ENCODE measurements at places on chromosomes 7 and 10.
A peak's percentile ranks its signal among the peaks of the same experiment; 100 is the strongest.

DNA sequence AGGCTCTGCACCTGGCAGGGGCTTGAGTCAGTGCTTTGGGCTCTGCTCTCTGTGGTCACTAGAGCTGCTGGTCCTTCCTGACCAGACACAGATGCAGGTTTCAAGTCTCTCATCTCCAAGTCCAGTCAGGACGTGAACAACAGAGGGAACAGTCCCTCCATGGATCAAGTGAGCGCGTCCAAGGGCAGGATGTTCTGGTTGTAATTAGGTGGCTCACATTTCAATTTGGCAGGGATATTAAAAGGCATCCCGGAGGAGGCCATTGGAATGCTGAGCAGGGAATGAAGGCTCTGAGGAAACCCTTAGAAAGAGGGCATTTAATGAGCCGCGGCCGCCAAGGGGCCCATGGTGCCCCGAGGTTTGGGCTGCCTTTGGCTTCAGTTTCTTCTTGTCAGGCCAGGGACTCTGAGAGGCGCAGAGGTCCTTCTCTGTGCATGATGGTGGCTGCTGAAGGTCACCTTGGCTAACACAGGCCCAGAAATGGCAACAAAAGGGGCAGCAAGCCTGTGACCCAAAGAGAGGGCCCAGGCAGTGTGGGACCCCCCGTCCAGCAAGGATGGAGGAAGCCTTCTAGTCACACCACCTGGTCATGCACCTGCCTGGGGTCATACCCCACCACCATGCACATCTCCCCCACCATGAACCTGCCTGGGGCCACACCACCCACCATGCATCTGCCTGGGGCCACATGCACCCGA is 30.7 kb upstream of the INPP5A start:
- DNase-seq: no peak

- DNase-seq: peak; percentile 38
These were observed 8.4 kb downstream of the OSBPL3 start for GRCh38 chr7:24971333-24972165.

DNA sequence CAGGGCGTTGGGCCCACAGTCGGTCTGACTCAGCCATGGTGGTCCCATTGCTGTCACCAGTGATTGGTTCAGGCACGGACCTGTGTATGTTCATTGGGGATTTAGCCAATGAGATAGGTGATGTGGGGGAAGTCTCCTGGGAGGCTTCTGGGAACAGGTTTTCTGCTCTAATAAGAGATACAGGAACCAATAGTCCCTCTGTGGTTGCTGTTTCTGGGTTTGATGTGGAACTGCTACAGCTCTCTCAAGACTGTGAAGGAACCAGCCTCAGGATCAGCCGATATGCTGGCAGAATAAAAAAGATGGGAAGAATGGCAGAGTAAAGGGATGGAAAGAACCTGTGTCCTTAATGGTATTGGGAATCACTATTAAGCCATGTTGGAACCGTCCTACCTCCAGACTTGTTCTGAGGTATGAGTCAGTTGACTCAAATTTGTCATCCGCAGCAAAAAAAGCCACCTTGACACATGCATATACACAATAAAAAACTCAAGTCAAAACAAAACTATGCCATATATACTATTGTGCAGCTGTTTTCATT is 70.6 kb downstream of the MCMBP start:
- DNase-seq: no peak

GRCh38 chr7:69683002-69683401 is 84.7 kb downstream of the AUTS2 start:
- no peak for DNase-seq

GRCh38 chr10:16193241-16193640 is 243.6 kb upstream of the PTER start:
- no peak for DNase-seq

- DNase-seq: no peak
These were observed 48.6 kb downstream of the EXOC4 start for GRCh38 chr7:133301444-133301843.

DNA sequence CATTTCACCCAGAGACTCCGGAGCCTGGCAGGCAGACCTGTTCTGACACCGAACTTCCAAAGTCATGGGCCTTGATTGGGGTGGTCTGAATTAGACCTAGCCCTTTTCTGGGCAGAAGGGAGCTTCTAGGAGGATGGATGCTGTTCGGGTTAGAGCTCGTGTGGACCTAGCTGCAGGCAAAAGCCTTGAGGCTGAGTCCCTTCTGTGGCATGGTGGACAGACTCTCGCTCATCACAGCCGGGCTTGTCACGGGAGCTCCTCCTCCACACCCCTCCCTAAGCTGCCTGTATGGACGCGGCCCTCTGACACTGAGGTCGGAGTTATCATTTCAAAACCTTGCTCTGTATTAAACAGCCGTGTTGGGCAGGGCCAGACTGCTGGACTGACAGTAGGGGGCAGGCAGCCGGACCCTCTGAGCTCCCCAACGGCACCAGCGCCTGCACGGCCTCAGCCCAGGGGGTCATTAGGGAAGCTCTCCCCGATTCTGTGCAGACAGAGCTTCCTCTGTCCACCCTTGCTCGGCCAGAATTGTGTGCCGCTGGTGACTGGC is 2.2 kb downstream of the IRF5 start:
- peak; percentile 76 for DNase-seq

- no peak for DNase-seq
These were observed 70.8 kb downstream of the GRK5 start for GRCh38 chr10:119278126-119278709.

DNA sequence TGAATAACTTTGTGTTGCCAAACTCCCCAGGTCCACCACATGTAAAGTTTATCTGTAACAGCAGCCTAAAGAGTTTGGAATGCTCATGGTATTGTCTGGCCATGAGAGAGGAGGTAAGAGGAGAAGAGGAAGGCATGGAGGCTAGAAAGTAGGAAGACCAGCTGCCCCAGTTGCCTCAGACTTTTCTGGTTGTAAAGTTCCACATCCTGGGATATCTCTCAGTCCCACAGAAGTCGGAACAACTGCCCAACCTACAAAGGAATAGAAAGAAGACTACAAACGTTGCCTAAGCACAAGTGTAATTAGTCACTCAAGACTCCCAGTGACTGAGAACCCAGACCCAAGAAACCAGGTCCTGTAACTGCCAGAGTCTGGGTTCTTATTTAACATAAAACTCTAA is 47.3 kb downstream of the CREB3L2 start:
- DNase-seq: no peak

DNA sequence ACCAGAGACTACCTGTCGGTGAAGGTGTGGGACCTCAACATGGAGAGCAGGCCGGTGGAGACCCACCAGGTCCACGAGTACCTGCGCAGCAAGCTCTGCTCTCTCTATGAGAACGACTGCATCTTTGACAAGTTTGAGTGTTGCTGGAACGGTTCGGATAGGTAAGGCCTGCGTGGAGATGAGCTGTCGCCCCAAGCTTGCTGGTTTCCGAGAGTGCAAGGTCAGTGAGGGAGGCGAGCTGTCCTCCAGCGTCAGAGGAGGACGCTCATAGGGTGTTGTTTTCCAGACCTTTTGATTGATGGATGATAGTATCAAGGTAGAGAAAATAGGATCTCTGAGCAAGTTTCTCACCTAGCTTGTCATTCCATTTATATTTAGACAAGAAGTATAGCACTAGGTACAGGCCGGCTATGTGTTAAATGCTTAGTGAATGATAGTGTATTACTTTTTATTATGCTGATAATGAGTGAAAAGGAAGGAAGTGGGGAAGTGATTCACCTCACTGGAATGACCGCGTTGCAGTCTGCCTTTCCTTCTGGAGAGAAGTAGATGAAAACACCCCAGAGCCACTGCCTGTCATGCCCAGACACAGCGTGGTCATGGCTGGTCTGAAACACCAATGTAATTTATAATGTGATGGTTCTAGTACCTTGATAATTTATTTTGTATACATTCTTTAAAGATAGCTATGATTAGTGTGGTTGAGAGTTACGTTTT is 33.9 kb downstream of the BNIP3 start:
- no peak for DNase-seq

GRCh38 chr7:149304006-149304405 is 42.0 kb downstream of the ZNF783 start:
- no peak for DNase-seq

DNA sequence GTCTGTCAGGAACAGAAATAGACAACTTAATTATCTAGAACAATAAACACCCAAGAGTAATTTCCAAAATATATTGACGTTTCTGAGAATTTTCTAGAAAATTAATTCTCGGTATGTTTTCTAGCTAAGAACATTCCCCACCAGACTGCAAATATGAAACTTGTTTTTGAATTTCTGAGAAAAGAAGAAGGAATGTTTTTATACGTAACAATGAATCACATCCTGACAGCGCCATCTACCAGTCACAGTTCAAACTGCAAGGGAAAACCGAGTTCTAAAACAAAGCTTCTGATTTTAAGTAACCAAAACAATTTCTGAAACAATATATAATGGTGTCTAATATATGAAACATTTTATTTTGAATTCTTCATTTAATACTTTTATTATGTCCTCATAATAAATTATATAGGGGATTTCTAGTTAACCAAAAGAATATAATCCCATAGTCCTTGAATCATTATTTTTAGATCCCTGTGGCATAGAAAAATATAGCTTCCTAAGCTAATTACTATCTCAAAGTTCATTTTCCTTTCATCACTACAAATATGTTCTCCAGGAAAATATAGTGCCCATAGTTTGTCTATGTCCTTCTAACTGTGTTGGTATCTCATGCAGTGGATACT is 34.5 kb upstream of the MEOX2 start:
- DNase-seq: peak; percentile 45

DNA sequence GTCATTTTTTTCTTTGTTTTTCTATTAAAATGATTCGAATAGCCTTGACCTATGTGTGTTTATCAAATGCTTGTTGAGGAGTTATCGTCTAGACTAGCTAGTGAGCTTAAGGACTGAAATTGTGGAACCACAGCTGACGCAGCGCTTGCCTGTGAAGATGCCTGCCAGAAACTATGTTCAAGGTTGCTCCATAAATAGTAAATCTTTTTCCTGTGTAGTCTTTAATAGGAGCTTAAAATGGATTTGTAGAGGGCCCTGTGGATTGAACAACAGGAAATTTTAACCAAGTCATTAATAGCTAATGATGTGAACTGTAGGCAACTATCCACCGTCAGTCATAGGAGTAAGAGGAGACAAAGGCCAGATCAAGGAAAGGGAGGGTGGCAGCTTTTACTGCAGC is 145.1 kb downstream of the GNAI1 start:
- DNase-seq: no peak

- peak; percentile 29 for DNase-seq
These were observed 19.3 kb downstream of the MACC1 start for GRCh38 chr7:20197837-20198236.

- no peak for DNase-seq
These were observed 504 bp upstream of the TRRAP start for GRCh38 chr7:98877692-98878364.

DNA sequence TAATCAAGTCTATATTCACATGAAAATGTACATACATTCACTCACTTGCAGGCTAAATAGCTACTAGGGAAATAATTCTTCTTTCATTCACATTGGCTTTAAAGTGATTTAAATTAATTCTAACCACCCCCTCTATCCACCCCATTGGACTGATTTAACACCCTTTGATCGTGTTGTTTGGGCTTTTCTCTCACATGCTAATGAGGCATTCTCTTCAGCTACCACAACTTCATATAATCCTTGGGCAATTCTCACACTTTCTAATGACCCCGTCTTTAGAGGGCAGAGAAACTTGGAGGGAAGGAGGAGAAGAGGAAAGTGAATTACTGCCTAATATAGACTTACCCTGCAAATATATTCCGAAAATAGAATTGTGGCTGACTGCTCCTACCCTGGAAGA is 24.6 kb downstream of the GRM3 start:
- no peak for DNase-seq

DNA sequence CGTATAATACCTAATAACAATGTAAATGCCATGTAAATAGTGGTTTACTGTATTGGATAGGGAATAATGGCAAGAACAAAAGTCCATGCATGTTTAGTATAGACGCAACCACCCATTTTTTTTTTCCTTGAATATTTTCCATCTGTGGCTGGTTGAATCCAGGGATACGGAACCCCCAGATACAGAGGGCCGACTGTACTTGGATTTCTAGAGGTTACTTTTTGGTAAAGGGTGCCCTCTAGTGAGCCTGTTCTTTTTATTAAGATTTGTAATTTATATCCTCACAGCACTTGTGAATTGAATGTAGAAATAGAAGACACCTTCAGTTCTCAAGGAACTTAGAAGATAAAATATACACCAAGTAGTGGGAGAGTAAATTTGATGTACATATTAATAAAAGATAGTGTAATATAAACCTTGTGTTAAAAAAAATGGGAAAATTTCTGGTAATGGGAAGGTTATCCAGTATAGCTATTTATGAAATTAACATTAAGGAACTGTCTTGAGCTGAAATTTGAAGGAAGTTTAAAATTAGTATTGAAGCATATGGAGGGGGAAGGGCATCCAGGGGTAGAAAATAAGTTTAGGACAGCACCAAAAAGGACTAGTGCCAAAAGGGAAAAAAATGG is 32.0 kb downstream of the EXOC6 start:
- peak; percentile 67 for DNase-seq

GRCh38 chr7:117024811-117025210 is 71.5 kb downstream of the ST7 start:
- DNase-seq: no peak

DNA sequence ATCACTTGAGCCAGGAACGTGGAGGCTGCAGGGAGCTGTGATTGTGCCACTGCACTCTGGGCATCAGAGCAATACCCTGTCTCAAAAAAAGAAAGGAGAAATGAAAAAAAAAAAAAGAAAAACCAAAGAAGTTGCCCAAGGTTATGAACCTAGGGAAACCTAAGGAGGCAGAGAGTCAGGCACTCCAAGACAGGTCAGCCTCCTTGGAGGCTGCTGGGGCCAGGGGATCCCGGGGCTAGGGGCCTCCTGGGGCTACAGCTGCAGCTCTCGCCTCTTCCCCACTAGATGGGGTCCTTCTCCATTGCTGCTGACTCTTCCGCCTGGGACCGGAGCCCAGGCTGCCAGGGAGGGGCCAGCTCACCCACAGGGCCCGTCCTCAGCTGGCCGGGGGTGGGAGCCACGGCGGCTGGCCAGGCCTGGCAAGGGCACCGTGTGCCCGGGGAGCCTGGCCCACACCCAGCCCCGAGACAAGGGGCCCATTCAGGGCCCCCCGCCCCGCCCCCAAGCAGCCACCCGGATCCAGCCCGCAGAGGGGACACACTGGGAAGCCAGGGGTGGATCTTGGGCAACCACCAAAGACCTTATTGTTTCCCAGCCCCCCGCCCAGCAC is 1.7 kb upstream of the SPACDR start:
- DNase-seq: peak; percentile 61
